ENCODE measurements at places on chromosomes 6 and 20. TPM values are rescaled to one million over a fixed set of nuclear protein-coding genes. Genes with fewer than 3 reads are reported as not detected.

Gene DDO
- total RNA-seq = 7.3 TPM

Gene IL17A
- total RNA-seq = not detected

Gene MACROD2
- total RNA-seq = 5.3 TPM

Gene KHDRBS2
- not detected for total RNA-seq

Gene WFDC12
- total RNA-seq = not detected

Gene HTR1B
- 0.73 TPM for total RNA-seq

Gene HTR1E
- total RNA-seq = not detected

Gene DOK5
- 0.96 TPM for total RNA-seq

Gene SRSF6
- 48.5 TPM for total RNA-seq

Gene RAB23
- 56.1 TPM for total RNA-seq

Gene GJA1
- total RNA-seq = 3.3 TPM

All from myocyte (in vitro differentiated cells).